ENCODE measurements at places on chromosomes 6 and 20.

- DNase-seq = no peak
These were observed 1193.0 kb upstream of the CITED2 start for GRCh38 chr6:140567466-140567865.

- DNase-seq = no peak
These were observed 146.4 kb downstream of the DTNBP1 start for GRCh38 chr6:15516378-15516777.

DNA sequence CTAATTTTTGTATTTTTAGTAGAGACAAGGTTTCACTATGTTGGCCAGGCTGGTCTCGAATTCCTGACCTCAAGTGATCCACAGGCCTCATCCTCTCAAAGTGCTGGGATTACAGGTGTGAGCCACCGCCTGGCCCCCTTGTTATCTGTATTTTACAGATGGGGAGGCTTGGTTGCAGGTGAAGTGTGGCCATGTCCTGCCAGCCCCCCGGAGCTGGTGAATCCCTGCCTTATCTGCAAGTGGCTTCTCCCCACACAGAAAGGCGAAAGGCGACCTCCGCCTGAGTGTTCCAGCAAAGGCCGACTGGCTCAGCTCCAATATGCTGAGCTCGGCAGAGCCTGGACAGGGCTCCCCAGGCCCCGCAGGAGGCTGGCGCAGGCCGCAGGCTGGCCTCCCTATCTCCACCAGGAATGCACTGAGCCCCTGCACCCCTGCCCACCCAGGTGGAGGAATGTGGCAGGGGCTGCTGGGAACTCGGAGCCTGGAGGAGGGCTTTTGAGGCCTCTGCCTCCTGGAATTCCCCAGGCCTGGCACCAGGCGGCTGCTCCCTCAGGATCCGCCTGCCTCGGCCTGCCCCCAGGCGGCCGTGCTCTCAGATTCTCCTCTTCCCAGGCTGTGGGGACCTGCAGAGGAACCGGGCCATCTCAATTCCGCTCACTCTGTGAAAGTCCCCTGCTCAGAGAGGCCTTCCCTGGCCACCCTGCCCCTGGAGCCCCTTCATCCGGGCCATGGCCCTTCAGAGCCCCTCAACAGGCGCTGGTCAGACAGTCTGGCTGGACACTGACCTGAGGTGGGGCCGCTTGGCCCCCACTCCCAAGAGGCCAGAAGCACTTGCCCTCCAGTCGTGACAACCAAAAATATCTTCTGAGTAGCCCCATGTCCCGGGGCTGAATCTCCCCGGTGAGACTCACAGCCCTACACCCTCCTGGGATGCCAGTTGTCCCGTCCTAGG is 9.3 kb upstream of the LAMA5 start:
- no peak for DNase-seq

DNA sequence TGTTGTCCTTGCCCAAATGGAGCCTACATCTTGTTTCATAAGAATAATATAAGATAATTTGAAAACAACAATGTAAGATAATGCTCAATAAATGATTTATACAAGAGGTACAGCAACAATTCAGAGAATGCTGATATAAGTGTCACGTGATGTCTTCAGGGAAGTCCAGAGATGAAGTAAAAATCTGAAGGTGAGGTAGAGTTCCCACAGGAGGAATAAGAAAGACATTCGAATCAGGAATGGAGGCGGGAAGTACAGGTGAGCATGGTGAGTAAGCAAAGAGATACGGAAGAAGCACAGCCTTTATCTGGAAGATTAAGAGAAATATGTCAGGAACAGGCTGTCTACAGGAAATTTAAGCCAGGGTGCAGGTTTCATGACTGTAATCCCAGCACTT is 165.9 kb upstream of the MARCKS start:
- no peak for DNase-seq

DNA sequence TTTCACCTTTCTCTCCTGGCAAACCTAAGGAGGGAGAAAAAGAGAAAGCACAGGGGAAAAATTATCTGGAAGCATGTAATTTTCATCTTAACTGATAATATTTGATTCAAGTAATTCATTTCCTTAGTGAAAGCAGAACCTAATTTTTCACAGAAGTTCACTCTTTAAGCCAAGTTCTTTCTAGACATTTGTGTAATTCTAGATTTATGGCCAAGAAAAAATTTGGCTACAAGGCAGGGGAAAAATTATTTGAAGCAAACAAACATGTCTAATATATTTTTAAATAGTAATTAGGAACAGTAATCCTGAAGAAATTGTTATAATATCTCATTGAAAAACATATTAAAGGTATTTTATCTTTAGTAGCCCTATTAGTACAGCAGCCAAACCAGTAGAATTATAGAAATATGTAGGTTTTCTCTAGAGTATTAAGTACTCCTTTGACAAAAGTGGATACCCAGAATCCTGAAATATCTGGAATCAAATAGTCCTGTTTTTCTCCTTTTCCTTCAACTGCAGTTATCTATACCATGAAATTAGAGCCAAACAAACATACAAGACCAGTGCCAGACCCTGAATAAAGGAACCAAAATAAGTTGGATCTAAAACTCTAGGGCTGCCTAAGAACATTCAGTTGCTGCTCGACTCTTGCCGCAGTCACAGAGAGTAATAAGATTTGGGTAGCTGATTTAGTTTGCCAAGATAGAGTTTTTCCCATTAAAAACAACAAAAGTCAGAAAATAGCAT is 116.5 kb downstream of the COL12A1 start:
- no peak for DNase-seq

DNA sequence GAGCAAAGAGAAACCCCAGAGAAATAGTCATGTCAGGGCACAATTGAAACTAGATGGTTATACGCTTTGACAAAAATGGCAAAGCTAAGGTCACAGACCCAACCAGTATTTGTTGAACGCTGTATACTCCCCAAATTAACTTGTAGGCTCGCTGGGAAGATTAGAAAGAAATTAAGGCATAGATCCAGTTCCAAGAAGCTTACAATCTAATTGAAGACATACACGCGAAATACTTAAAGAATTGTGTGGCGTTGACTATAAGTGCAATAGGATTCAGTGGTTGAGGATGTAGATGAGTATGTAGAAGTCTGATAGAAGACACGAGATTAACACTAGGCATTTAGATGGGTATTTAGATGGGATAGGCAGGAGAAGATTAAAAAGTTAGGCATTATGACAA is 525 bp downstream of the FAM229B start:
- DNase-seq = no peak

DNA sequence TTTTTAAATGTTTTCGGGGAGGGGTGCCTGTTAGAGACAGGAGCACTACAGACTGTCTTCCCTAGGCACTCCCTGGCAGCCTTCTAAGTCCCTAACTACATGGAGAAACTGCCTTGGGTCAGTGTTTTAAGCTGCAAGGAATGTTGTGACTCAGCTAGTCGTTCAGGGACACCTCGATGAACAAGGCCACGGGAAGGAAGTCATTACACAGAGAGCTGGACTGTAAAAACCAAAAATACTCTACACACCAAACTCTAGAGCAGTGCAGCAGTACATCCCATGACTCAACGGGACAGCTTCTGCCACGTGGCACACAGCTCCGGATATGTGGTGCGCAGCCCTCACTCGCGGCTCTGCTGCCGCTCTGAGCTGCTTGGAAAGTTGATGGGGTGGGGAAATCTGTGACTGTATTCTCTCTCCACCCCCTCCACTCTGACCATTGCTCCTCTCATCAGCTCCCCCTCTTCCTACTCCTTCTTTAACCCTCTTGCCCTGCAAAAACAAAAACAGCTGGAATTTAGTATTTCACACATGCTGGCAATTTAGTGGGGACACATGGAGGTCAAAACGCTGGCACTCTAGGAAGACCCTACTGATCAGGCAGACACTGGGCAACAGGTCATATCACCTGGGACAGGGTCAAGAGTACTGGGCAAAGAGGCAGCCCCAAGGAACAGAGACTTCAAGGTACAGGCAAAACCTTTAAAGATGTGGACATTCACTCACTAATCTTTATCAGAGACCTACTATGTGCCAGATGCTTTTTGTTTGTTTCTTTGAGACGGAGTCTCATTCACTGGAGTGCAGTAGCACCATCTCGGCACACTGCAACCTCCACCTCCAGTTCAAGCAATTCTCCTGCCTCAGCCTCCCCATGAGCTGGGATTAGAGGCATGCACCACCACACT is 10.9 kb upstream of the LPIN3 start:
- no peak for DNase-seq

DNA sequence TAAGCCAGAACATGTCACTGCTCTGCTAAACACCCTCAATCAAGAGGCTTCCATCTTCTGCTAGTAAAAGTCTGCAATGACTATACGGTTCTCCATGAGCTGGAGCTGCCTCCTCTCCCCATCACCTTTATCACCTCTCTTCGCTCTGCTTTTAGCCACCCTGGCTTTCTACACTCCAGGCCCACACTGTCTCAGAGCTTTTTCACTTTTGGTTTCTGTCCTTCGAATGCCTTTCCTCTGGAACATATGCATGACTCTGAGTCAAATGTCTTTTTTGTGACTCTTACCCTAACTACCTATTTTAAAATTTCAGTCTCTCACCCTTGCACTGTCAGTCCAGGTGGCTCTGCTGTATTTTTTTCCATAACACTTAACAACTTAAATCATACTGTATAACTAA is 525.4 kb upstream of the RNF217 start:
- no peak for DNase-seq

- no peak for DNase-seq
These were observed 4.4 kb downstream of the PPP1R16B start for GRCh38 chr20:38809942-38810341.

DNA sequence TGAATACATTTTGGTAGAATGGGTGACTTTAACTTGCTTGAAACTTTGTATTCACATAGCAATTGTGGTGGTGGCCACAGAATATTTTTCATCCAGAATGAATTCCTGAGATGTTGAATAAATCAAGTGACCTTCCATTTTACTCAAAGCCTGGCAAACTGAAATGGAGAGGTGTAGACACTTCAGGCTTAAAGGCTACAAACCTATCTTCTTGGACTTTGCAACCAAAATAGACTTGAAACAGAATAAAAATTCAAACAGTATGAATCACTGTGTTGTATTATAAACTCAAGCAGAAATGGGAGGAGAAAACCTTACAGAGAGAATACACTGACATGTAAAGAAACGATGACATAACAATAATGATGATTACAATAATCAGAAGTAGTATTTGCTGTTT is 371.6 kb downstream of the BCKDHB start:
- no peak for DNase-seq

GRCh38 chr20:19913349-19913748 is 103.8 kb upstream of the NAA20 start:
- DNase-seq = no peak

DNA sequence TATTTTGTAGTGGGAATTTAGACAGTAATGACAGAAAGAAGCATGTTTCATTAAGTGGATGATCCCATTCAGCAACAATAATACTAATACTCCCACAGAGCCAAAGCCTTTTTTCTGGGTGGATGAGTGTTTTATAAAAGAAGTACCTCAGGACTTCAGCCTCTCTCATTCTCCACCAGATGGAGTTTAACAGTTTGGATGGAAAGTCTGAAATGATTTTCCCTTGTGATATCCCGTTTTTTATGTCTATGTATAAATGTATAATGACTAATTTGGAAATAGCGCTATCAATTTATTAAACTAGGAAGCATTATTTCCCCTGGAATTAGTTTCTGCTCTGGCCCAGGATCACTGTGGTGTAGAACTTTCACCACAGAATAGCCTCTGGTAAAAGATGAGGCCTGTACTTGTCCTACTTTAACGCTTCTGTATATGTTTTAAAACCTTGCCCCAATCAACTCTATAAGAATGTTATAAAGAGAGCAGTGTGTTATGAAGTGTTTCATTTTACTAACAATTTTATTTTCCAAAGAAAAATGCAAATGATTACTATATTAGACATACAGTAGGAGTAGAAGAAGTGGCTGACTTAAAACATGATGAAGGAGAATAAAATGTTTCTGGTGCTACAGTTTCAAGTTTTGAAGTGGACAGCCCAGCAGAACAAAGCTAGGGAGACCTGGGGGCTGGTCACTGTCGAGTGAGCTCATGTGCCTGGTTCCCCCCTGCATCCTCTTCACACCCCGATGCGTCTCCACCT is 135.6 kb downstream of the HIVEP1 start:
- DNase-seq = no peak

- DNase-seq = no peak
These were observed 169.1 kb upstream of the AKAP12 start for GRCh38 chr6:151070631-151071051.

- DNase-seq = no peak
These were observed 105.8 kb downstream of the BACH2 start for GRCh38 chr6:90190752-90191395.

DNA sequence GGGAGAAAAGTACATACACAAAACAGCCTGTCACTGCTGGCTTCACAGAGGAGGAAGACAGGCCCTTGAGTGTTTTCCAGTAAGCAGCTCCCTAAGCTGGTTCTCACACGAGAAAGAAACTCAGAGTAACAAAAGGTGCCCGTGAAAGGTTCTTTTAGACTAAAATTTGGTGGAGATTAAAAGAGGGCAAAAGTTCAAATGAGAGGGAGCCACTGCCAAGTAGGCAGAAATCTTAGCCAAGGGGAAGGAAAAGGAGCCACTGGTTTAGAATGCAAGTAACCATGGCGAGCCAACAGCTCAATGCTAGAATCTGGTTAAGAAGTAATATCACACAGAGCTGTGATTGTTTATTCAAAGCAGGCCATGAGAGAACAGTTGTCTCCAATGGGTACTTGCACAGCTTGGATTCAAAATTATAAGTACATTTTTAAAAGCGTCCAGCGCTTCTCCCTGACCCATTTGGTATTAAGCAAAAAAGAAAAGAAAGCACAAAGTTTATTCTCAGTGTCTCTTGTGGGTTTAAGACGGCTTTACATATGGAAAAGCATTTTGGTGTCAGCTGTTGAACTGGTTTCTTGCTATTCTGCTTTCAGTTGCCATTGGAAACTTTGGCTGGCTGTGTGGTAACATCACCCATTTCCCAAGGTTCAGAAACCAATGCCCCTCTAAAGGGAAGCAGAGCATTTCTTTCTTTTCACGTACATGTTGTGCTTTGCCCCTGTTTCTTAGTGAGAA is 648.5 kb downstream of the RNF144B start:
- DNase-seq = no peak

DNA sequence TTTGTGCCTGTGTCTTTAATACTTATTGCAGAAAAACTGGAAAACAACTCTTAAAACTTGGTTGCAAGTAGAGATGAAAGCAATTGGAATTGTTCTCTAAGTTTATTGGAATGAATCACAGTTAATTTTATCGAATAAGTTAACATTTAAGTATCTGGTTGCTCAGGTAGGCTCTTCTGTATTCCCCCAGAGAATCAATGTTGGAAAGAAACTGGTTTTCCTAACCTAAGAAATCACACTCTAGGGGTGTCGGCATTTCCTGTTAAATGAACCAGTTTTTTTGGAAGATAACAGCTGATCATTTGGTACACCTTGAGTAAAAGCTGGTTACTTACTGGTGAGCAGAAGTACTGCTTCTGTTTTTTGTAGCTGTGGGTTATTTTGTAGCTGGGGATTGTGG is 5.2 kb downstream of the TFAP2C start:
- no peak for DNase-seq

DNA sequence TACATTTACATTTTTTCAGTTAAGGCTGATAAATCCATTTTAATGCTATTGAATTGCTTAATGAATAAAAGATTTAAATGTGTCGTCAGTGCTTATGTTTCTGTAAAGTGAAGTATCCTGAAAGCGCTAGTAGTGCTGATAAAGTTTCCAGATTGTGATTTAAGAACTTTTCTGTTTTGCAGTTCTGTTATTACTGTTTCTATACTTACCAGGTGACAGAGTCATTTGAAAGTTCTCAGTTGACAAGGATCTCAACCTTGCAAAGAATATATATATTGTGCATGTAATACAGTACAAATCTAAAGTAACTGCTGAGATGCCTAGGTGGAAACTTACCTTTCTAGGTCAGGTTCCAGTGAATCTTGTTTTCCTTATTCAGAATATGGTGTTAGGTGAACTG is 201.8 kb downstream of the ARID1B start:
- DNase-seq = no peak

Measured in NCI-H1436 (cell line).